ENCODE measurements at places on chromosomes 12 and 14. TPM values are rescaled to one million over a fixed set of nuclear protein-coding genes. Genes with fewer than 3 reads are reported as not detected.

Gene LBHD2
- not detected for total RNA-seq

DNA sequence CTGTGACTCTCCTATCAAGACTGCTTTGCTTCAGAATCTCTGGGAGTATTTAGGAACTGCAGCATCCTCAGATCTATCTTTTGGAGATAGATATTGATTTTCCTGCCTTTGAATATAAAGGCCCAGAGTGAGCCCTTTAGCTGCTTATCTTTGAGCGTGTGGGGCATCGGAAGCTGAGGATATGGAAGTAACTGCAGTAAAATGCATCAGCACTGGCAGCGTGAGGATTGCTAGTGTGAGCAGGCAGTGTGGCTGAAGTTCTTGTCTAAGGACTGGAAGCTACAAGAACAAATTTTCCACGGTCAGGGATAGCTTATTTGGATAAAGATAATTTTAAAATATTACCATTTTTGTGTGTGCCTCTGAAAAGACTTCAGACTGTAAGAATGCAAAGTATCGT lies 474.7 kb downstream of the NPAS3 start:
- no peak for DNase-seq

DNA sequence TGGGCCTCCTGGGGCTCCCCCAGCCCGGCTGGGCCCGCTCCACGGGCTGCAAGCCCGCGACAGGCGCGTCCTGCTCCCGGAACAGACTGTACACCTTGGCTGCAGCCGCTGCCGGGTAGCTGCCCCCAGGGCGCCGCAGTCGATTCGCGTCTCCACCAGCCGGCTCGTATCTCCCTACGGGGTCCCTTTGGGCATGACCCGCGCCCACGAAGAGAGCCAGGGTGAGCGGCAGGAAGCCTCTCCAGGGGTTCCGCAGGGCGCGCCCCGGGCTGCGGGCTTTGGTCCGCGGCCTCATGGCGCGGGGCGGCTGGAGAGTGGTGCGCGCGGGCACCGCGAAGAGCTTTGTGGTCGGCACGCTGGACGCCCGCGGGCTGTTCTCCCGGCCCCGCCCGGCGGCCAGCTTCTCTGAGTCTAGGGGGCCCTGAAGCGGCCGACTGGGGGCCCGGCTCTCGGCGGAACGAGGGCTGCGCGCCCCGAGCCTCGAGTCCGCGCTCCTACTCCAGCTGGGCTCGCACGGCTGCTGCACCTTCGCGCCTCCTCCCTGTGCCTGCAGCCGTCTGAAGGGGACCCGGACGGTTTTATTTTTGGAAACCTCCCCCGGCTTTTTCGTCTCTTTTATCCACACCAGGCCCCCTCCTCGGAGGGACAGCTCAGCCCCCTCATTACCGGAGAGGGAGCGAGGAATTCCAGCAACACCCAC lies at the start of gene LTBP2:
Gene LTBP2, minus strand, starts transcription at position 588 of the 700 bp plus-strand sequence. Its CDS starts 293 bp downstream, at position 295.
- DNase-seq, result no peak

Gene KRT83
- not detected for total RNA-seq

DNA sequence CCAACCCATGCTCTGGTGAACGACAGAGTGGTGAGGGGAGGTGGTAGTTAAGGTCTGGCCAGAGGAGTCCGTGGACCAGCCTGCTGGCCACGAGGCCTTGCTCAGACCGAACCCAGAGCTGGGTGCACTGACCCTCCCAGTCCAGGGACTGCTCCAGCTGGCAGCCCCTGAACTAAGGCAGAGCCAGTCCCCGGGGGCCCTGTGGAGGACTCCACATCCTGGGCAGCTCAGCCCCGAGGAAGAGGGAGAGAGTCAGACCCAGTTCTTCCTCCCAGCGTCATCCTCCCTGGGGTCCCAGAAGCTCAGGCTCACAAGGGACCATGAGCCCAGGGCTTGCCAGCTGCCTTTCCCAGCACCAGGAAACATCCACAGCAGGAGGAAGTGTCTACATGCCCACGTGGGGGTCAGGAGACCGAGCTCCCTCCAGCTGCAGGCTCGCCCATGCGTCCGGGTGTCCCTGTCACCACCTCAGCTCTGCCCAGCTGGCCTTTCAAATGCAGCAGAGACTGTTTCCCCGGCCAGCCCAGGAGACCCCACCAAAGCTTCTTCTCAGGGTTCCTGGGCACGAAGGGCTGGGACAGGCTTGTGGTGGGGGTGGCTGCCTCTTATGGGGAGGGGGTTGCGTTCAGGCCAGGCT lies 194.4 kb downstream of the KIF26A start:
- no peak for DNase-seq

DNA sequence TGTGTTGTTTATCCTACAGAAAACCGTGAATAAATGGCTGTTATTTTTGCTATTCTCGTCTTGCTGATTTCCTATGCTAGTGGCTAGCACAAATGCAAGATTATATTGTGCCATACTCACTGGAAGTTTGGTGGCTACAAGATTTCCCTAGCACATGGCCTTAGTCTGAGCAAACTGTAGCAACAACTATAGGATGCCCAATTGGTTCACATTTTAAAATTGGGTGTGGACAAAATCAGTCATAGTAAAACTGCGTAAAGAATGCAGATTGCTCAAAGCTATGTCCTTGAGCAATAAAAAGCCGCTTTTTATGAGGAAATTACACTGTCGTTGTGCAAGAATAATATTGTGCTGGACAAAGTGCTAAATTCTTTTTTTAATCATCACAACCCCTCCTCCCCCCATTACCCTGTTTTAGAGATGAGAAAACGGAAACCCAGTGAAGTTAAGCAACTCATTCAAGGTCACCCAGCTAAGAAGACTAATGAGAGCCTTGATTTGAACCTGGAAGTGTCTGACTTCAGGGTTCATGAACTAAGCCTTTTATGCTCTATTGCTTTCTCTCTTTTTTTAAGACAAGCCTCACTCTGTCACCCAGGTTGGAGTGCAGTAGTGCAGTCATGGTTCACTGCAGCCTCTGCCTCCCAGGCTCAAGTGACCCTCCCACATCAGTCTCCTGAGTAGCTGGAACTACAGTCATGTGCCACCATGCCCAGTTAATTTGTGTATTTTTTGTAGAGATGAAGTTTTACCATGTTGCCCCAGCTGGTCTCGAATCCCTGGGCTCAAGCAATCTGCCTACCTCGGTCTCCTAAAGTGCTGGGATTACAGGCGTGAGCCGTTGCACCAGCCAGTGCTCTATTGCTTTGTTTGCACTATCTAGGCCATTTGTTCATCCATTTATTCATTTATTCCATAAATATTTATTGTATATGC lies 73.6 kb downstream of the SRGAP1 start:
- peak; percentile 98 for DNase-seq

DNA sequence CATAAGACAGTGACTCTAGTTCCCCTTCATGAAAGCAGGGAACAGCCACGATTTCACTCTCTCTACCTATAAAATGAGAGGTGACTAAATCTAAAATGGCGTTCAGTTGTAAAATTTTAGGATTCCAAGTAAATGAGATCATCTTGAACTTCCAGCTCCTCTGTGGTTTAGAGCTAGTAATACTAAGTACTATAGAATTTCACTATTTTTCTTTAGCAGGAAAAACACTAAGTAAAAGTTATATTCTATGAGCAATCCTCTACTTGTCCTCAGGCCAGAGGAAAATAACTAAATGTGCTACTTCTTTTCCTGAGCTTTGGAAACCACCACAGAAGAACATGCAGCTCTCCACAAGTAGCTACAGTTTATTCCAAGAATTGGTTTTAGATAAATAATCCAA lies 55.6 kb downstream of the NIN start:
- peak; percentile 92 for DNase-seq
